H7 (cell line): ENCODE measurements at places on chromosomes 13 and 19. TPM values are rescaled to one million over a fixed set of nuclear protein-coding genes. Genes with fewer than 3 reads are reported as not detected.

The ERICH4 gene
- total RNA-seq = not detected in 2 replicates

The CCDC122 gene
- 2.8 and 4.3 TPM in 2 replicates for total RNA-seq

The CADM4 gene
- 9.9 and 12.3 TPM in 2 replicates for total RNA-seq

The SIAH3 gene
- 0.07 TPM in 1 of 2 replicates, not detected in the other for total RNA-seq

The CGB8 gene
- total RNA-seq = not detected in 2 replicates

The PEAK3 gene
- not detected in 2 replicates for total RNA-seq

The CYP2S1 gene
- 60.4 and 108 TPM in 2 replicates for total RNA-seq

The GDF15 gene
- total RNA-seq = 0.30 and 1.4 TPM in 2 replicates

The LAIR2 gene
- not detected in 2 replicates for total RNA-seq

The PRR36 gene
- 0.14 and 0.22 TPM in 2 replicates for total RNA-seq

The PLK5 gene
- total RNA-seq = 0.14 and 0.18 TPM in 2 replicates

The GRIK5 gene
- total RNA-seq = 15.7 and 16.4 TPM in 2 replicates

The SCGB2B2 gene
- not detected in 2 replicates for total RNA-seq

The ZNF222 gene
- 1.8 and 4.3 TPM in 2 replicates for total RNA-seq

The KCNN1 gene
- 4.3 and 7.4 TPM in 2 replicates for total RNA-seq

The SLC7A10 gene
- 2.4 and 3.0 TPM in 2 replicates for total RNA-seq

The CD209 gene
- not detected in 2 replicates for total RNA-seq

The F10 gene
- 1.3 and 2.1 TPM in 2 replicates for total RNA-seq
